NCI-H1436 (cell line): ENCODE measurements at places on chromosomes 12 and 14.
A peak's percentile ranks its signal among the peaks of the same experiment; 100 is the strongest.

DNA sequence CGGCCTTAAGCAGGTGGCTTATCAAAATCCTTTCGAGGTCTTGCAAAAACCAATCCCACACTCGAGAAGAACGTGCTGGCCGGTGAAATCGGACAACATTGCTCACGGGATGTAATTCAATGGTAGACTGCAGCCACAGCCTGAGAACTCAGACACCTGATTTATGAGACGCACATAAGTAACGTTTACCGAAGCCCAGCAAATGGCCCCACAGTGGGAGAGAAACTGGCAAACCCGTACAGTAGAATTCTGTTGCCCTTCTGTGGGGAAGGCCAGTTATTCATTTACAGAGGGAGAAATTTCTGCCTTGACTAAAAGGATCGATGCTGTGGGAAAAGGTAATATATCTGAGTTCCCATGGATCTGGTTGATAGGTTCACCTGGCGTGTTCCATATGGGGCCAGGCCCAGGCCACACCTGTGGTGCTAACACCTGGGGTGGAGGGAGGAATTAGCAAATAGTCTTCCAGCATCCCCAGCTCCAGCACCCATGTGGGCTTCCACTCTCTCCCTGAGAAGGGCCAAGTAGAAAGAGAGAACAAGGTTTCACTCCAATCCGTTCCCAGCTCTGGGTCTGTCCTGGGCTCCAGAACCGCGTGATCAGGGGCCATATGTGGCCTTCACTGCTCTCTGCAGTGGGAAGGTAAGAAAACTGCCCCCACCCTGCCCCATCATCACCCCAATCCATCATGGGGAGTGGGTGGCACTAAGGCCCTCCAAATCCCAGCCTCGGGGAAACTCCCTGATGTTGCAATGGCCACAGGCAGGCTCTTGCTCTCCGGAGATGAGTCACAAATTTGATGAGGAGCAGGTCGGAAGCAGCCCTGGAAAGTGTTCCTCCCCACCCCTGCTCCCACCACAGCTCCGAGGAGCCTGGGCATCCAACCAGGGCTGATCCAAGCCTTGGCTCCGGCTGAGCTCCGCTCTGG, 12.7 kb downstream of the BDKRB1 start:
- DNase-seq: no peak

DNA sequence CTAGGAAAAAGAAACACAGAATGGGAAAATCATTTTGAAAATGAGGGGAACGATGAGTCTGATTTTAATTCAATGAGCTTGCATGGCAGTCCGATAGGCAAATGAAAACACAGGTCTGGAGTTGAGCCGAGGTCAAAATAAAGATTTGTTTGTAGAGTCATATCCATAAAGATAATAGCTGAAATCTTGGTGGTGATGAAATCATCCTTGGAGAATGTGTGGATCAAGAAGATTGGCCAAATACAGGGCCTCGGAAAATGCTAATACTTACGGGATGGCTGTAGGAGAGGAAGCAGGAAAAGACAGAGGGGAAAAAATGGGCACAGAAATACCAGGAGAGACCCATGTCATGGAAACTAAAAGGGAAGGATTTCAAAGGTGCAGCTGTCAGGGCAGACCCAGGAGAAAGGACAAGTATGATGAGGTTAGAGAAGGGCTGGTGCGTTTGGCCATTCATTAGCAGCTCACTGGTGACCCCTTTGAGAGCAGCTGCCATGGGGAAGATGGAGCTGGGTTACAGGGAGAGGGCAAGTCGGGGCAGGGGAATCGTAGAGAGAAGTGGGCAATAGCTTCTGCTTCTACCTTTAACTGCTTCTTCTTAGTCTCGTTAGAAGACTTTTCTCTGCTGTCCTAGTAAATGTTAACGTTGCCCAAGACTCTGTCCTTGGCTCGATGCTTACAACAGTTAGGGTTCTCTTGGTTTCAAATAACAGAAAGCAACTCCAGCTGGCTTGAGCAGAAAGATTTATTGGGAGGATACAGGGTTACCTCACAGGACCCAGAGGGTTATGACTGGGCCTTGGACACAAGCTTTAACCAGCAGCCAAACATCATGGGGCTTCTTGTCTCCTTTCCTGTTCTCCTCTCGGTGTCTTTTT, 161.8 kb downstream of the EFCAB11 start:
- DNase-seq: no peak

GRCh38 chr12:8644345-8645248, 18.0 kb downstream of the MFAP5 start:
- no peak for DNase-seq

GRCh38 chr14:60245380-60246177, 3.4 kb upstream of the PPM1A start:
- DNase-seq: no peak

- DNase-seq: no peak
Observed at GRCh38 chr12:116525418-116526001, 33.7 kb upstream of the MAP1LC3B2 start.

GRCh38 chr12:104910196-104910840, 47.8 kb downstream of the SLC41A2 start:
- DNase-seq: no peak

DNA sequence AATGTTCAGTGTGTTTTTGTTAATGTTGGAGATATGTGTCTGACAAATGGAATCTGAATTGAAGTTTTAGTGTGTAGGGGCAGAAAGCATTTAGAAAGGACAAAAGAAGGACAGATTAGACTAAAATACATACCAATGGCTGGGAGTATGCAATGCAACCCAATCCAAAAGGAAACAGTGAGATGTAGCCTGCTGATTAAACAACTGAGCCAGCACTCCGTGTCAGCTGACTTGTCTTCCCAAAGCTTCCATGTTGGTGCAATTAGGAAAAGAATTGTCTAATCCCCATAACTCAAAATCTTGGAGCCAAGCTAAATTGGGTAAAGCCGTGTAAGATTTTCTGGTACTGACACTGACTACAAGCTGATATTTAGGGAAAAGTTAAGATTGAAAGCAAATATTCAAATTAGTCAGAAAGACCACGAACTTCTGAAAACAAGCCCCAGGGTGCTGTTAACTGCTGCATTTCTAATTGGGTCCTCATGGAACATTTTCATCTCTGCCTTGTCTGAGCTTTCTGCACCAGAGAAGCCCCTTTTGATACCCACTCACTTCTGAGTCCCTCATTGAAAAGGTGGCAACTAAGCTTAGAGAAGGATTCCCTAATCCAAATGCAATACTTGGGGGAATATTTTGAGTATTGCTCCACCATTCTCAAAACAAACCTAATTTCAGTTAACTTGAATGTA, 109.1 kb downstream of the DAD1 start:
- DNase-seq: no peak

DNA sequence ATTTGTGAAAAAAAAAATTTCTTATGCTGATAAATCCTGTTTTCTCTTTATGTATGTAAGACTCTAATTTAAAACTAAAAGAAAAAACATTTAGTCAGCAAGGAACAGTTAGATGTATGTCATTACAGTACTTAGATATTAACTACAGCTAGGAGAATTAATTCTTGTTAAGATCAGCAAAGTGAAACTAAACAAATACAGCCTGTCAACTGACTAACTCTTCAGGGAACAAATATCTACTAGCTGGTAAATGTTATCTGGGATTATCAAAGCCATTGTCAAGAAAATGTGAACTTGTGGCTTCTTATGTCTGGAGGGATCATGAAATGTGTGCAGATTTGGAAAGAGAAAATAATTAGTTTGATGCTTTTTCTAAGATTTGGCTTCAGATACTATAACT, 27.5 kb downstream of the MGAT4C start:
- DNase-seq: no peak

GRCh38 chr12:122018457-122018856, 3.2 kb upstream of the BCL7A start:
- no peak for DNase-seq

DNA sequence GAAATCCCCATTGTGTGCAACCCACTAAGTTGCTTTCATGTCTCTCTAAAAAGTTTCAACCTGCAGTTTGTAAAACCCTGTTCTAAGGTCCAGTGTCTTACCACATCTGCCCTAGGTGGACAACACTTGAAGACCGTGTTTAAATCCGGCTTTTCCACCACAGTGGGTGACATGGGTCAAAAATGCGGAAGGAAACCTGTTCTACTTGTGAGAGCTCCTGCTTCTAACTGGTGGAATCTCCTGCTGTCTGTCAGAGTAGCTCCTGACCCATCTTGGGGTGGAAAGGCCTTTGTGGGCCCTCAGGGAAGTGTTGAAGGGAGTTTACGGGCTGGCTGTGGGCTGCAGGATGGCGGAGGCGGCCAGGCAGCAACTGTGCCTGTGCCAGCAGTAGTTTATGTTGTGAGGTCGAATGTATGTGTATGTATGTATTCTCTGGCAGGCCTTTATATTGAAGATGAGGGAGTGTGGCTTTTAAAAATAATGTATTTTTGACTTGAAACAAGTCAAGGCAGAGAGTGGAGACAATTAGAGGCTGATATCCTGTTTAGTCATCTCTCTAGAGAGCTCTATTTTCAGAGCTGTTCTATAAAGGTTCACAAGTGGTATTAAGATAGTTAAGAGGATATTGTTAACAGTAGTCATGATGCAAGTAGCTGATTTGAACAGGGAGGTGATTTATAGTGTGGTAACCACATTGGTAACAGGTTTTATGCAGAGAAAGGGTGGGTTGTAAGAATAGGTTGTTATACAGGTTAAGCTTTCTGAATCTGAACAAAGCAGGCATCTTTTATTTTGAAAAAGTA, 67.0 kb downstream of the PRKCH start:
- DNase-seq: peak; percentile 88

DNA sequence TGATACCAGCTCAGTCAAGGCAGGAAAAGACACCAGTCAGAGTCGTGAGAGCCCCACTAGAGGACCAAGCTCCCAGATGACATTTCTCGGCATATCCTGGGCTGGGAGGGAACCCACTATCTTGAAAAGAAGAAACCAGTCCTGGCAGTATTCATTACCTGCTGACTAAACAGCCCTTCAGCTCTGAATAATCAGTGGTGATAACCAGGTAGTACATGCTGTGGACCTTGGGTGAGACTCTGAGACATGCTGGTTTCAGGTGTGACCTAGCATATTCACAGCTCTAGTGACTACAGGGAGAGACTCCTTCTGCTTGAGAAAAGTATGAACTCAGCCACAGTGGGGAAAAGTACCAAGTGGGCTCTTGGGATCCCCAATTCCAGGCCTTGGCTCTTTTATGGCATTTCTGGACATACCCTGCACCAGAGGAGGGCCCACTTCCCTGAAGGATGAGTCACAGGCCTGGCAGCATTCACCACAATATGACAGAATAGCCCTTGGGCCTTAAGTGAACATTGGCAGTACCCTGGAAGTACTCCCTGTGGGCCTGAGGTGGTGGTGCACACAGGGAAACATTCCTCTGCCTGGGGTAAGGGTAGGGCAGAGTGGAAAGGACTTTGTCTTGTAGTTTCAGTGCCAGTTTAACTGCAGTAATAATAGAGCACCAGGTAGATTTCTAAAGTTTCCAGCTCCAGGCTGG, 82.6 kb upstream of the SLC38A4 start:
- DNase-seq: no peak

DNA sequence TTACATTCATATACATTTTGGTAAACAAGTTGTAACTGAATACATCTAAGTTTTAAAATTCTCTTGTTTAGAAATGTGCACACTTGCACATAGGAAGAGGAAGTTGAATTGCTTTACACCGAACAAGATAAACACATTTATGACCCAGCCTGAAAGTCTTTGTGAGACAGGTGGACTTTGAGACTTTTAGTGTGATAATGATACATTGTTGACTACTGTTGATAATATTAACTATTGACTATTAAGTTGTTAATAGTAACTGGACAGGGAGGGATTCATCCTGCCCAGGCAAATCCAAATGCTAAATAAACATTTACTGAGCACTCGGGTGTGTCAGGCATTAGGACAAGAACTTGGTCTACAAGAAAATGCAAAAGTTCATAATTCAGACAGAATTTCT, 68.0 kb downstream of the AVPR1A start:
- no peak for DNase-seq

DNA sequence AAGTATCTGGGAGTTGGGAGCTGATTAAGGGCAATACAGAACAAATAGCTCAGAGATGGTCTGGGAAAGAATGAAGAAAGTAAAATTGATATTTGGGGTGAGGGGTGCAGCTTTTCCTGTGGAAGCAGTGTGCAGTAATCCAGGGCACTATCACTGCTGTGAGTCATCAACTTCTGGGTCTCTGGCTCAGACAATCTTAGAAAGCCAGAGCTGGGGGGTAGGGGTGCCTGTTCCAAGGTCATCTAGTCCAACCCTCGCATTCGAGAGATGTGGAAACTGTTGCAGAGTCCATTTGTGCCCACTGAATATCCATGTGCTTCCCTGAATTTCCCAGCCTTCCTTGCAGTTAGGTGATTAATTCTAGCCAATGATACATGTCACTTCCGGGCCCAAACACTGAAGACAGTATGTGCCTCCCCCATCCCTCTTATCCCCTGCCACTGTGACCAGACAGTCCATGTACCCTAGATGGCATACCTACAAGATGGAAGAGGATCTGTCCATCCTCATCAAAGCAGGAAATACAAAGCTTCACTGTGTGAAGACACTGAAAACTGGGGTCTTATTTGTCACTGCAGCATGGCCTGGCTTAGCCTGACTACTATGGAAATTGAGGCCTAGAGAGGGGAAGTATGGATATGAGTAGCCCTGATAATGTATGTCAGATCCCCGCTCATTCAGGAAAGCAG, 51.9 kb downstream of the ZFP36L1 start:
- no peak for DNase-seq

- no peak for DNase-seq
Observed at GRCh38 chr12:4311776-4312175, 9.2 kb upstream of the TIGAR start.

- no peak for DNase-seq
Observed at GRCh38 chr14:53365486-53366130, 212.5 kb upstream of the DDHD1 start.

GRCh38 chr12:11618046-11618445, 31.4 kb upstream of the ETV6 start:
- no peak for DNase-seq

GRCh38 chr12:68984796-68985573, 52.0 kb upstream of the CPM start:
- no peak for DNase-seq

- no peak for DNase-seq
Observed at GRCh38 chr14:105888151-105888550, 361.8 kb downstream of the TMEM121 start.

DNA sequence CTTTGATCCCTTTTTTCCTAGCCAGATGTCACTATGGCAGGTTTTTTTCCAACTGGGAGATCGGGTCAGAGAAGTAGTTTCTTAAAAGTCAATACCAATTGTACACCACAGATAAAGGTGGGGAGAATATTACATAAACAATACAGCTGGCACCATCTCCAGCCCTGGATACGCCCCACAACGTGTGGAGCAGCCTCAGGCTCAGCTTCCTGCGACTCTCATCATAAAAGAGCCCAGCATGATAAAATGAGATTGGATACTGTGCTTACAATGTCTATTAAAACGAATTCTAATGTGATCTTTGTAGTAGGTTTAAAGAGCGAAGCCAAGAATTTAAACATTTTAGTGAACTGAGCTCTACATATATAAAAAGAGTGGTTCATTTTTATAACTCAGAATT, 21.5 kb downstream of the EFCAB11 start:
- no peak for DNase-seq

GRCh38 chr14:36451310-36452065, 68.5 kb downstream of the NKX2-1 start:
- DNase-seq: no peak

- DNase-seq: no peak
Observed at GRCh38 chr12:95037906-95038305, 34.4 kb upstream of the NDUFA12 start.

- DNase-seq: no peak
Observed at GRCh38 chr14:61569308-61569707, 126.0 kb upstream of the HIF1A start.

GRCh38 chr12:26011099-26011498, 52.6 kb downstream of the RASSF8 start:
- no peak for DNase-seq
